Kidney tubule cell (primary cell): ENCODE measurements at places on chromosomes 6 and 20.

DNA sequence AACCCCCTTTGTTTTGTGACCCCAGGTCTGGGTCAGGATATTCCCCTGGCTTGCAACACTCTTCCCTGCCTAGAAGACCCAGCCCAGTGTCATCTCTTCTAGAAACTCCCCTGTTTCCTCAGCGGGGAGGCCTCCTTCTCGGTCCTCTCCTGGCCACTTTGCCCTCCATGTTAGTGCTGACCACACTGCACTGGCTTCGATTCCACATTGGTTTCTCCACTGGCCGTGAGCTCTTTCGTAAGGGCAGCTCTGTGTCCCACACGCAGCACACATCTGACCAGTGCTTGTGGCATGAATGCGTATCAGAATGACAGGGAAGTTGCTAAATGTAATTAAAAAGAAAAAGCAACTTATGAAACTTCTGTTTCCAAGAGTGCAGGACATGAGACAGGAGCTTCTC lies 49.4 kb upstream of the FNDC1 start:
- no peak for DNase-seq

DNA sequence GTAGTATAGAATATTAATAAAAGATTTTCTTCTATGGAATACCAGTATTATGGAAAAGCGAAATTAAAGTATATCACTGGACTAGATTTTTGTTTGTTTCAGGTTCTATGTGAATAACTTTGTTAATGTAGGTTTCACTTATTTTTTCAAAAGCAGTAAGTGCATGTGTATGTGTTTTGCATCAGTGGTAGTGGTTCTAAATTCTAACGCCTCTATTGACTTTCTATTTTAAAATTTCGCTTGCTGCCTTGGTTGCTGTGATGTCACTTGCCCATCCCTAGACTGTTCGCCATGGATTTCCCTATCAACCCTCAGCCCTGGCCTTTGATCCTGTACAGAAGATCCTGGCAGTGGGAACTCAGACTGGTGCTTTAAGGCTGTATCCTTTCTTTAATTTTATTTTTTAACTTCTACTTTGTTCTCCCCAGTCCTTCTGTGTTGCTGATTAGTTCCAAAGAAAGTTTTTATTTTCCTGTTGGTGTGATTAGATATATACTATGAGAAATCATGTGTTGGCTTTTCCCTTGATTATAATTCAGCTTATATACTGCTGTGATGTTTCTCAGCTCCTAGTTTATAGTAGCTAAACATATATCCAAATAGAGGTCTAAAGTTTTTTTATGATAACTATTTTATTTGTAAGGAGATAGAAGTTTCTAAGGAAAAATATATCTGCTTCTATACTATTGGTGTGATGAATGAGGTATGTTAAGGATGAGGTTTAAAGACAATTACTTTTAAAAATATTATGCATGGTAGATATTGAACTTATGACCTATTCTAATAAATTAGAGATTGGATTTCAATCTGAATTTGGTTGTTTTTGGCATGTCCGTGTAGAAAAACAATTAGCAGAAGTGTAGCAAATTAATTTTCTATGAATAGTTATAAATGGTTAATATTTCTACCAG lies 1.7 kb downstream of the STXBP5 start:
- peak; percentile 10 for DNase-seq

DNA sequence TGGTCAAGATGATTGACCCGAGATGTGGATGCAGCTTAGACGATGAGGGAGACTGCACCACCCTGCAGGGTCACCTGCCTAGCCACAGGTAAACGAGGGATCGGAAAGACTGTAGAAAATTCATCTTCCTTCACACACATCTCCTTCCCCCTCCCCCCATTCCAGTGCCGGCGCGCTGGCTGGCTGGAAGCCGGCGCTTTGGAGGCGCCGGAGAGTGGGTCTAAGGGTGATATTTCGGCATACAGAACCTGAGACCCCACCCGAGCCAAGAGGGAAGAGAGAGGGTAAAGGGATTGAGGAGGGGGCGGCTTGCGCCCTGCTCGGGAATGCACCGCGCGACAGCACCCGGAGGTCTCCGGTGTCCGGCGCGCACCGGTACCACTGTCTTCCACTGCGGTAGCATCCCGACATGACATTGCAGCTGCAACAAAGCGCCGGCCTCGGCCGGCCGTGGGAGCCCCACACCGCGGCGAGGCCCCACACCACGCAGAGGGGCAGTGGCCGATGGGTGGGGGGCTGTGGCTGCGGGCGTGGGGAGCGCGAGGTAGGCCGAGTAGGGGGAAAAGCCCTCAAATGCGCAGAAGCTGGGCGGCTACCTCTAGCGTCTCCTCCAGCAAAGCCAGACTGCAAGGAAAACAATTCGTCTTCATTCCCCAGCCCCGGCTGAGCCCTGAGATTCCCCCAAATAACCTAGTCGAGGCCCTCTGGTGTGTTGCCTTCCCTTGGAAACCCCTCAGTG lies 984 bp downstream of the TNFRSF21 start:
- peak; percentile 49 for DNase-seq

GRCh38 chr20:19017104-19017690 lies 195.2 kb upstream of the SLC24A3 start:
- no peak for DNase-seq

GRCh38 chr6:150099953-150100352 lies 31.0 kb upstream of the ULBP3 start:
- no peak for DNase-seq

DNA sequence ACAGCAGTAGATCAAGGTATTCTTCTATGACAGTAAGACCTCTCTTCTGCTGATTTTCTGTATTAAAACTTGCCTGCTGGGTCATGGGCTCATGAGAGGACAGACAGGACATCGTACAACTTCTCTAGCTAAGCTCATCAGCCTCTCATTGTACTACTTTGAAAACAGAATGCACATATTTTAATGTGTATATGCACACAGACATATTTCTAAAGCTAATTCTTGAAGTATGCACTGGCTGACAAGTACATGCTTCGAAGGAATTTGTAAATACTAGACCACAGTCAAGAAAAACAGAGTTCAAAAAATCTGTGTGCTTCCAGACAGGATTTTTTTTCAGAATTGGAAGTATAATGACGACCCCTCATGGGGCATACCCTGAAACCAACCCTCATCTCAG lies 81.7 kb upstream of the CD83 start:
- no peak for DNase-seq

- DNase-seq, result peak; percentile 95
Observed at GRCh38 chr20:41308290-41308711, 9.2 kb downstream of the ZHX3 start.

- no peak for DNase-seq
Observed at GRCh38 chr6:169225131-169225576, 28.5 kb downstream of the THBS2 start.

DNA sequence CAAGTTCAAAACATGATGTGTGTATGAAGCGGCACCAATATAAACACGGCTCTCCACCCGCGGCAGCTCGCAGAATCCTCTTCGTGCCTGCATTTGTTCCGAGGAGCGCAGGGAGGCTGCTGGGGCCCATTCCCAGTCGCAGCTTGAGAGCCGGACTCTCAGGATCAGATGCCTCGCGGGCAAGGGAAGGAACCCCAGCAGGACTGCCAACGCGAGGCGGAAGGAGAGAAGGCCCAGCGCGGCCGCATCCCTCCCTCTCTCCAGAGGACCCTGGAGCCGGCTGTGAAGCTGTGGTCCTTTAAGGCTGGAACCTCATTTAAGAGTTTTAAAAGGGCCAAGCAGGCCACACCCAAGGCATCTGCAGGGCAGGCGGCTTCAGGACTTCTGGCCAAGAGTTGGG lies 44.2 kb upstream of the ZBP1 start:
- DNase-seq, result no peak

DNA sequence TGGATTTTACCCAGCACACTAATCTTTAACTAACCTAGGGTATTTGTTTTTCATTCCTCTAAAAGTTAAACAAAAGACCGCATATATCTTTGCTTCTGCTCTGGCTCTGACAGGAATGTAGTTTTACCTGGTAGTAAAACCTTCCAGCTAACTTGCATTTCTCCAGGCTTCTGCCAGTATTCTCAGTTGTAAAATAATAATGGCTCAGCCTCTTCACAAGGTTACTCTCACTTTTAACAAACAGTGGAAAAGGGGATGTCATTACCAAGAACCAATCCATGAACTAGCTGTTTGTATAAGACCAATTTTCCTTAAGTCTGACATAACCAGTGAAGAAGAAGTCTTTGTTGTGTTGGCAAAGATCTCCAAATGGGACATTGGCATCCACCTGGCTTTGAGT lies 10.0 kb downstream of the THBS2 start:
- no peak for DNase-seq

- DNase-seq, result peak; percentile 75
Observed at GRCh38 chr20:37526238-37526838, 1.3 kb downstream of the BLCAP start.

DNA sequence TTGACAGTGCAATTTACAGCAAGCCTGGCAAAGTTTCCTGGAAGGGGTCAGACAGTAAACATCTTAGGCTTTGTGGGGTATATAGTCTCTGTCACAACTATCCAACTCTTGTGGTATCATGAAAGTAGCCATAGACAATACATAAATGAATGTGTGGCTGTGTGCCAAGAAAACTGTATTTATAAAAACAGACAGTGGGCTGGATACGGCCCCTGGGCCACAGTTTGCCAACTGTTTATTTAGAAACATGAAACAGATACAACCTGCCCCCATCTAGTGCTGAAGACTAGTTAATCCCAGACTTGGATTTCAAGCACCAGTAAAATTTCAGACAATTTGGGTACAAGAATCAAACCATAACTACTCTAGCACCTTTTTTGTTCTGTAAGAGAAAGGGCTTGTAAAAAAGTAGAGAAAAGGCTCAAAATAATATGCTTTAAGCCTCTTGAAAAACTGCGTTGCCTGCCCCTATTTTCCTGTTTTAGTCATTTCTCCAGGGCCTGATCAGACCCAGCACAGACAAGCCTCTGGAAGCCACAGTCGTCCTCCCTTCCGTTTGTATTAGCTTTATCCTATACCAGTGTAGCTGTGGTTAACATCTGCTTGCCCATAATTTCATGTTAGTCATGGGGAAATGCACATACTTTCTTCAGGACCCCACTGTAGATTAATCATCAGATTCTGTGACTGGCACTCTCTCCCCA lies 30.8 kb downstream of the JAG1 start:
- no peak for DNase-seq

DNA sequence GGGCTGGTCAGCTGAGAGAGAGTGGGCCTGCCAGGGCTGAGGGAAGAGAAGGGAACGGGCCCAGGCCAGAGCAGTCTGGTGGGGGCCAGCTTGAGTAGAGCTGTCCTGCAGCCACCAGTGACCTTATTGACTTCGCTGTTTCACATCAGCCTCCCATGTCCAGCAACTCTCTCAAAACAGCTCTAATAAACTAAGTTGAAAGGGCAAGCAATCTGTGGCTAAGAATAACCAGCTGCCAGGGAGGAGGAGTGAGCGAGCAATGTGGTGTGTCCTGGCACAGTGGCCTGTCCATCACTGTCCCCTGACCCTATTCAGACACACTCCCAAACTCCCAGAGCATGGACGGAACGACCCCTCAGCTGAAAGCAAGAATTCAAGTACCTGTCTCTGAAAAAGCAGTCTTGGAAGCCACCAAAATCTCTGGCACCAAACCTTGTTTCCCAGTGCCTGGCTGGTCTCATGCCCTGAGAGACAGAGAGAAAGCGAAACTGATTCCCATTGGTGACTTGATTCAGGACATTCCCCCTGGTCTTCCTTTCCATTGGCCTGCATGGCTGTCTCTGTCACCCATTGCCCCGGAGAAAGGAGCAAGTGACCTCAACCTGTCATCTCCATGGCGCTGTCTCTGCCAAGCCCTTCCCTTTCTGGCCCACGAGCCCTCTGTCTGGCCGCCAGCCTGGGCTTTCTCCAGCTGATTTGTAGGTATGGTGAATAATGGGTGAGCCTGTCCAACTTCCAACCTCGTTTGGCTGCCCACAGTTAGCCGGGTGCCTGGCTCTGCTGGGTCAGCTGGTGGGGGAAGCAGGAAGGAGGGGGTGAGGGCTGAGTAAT lies at the start of gene DDO:
DDO (minus strand) TSS at position 490 of the 831 bp plus-strand sequence. CDS start 2,113 bp downstream, outside the sequence.
- peak; percentile 78 for DNase-seq

DNA sequence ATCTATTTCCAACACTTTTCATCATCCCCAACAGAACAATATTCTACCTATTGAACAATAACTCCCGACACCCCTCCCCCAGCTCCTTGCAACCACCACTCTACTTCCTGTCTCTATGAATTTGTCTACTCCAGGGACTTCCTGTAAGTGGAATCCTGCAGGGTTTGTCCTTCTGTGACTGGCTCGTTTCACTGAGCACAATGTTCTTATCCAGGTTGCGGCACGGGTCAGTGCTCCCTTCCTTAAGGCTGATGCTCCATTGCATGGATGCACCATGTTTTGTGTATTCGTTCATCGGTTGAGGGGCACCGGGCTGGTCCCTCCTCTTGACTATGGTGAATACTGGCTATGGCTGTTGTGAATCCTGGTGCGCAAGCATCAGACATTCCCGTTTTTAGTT lies 163.2 kb downstream of the TBXT start:
- no peak for DNase-seq

- peak; percentile 70 for DNase-seq
Observed at GRCh38 chr6:56652994-56653393, 10.3 kb upstream of the DST start.

DNA sequence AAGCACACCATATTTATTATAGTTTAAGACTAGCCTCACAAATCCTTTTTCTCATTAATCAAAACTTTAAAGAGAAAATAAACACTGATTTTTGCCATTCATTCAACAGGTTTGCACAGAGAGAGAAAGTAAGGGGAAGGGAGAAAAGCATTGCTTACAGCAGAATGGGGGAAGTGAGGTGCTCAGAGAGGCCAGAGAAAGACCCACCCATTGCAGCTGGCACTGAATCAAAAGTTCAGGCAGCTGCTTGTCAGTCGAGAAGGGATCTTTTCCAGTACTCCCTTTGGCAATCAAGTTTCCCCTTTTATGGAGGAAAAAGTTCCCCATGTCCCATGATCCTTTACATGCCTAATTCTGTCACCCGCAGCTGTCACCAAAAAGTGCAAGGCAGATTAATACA lies 8.0 kb upstream of the CRISP2 start:
- no peak for DNase-seq
